ENCODE measurements at places on chromosomes 16 and 17. TPM values are rescaled to one million over a fixed set of nuclear protein-coding genes. Genes with fewer than 3 reads are reported as not detected.

GRCh38 chr16:88805340-88805715, 1.7 kb downstream of the CDT1 start:
- no peak for DNase-seq
- H3K27ac ChIP-seq, result no peak overlapping the region
- H3K36me3 ChIP-seq, result no peaks in the 10 kb centered on the region
- no peaks in the 10 kb centered on the region for H3K27me3 ChIP-seq
- peaks cover 15% of the 10 kb centered on the region for H3K4me1 ChIP-seq

DNA sequence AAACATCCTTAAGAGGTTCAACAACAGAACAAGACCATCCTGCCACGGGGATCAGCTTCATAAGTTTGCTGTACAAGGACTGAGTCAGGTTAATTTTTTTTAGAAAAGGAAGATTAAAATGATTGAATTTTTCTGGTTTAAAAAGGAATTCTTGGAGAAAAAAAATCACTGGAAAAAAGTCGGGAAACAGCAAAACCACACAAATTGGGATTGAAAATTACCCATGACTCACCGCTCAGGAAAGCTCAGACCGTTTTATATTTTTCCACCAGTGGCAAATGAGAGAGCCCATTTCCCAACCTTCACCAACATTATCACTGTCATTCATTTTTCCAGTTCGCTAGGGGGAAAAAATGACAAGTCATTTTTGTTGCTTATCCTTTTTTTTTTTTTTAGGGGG, 46.6 kb downstream of the MRM3 start:
- H3K27ac ChIP-seq, result no peak overlapping the region
- no peaks in the 10 kb centered on the region for H3K4me1 ChIP-seq
- H3K27me3 ChIP-seq, result no peaks in the 10 kb centered on the region
- no peak for DNase-seq
- no peak overlapping the region for H3K4me3 ChIP-seq

SOST gene
- total RNA-seq, result not detected

DNA sequence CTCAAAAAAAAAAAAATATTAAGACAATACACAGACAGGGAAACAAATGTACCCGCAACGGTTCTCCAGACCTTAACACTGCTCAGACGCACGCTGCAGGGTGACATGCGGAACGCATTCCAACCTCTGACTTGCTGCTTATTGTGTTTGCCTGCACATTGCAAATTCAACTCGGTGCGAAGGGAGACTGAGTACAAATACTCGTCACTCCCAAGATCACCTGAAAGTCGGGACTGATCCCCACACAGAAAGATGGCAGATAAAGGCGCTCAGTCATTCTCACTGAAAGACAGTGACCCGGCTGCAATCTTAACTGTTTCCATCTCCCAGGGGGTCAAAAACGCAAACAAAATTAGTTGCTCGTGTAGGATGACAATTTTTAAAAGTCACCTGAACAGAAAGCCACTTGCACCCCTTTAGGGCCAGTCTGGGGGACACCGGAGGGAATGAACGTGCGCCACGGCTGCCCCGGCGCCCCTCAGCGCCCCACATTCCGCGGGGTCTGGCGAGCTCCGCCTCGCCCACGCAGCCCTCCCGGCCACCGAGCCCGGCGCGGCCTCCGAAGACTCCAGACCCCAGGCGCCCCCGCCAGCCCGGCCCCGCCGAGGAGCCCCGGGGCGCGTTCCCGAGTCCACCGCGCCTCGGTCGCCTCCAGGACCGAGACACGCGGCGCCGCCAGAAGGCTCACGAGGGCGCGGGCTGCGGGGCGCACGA, 589 bp downstream of the CLCN7 start:
- H3K36me3 ChIP-seq, result no peaks in the 10 kb centered on the region
- H3K27me3 ChIP-seq, result no peaks in the 10 kb centered on the region
- peak overlapping the region; percentile 97 for H3K27ac ChIP-seq
- DNase-seq, result no peak

GPRC5C gene
- total RNA-seq, result 24.3 TPM

- H3K27ac ChIP-seq, result no peak overlapping the region
- H3K4me3 ChIP-seq, result no peak overlapping the region
Measured at GRCh38 chr17:17603895-17604225, 12.4 kb upstream of the PEMT start.

- peak overlapping the region; percentile 86 for H3K27ac ChIP-seq
- peak; percentile 73 for DNase-seq
- no peaks in the 10 kb centered on the region for H3K36me3 ChIP-seq
- H3K4me3 ChIP-seq, result peak overlapping the region; percentile 23
- H3K27me3 ChIP-seq, result no peaks in the 10 kb centered on the region
- H3K4me1 ChIP-seq, result peaks cover 13% of the 10 kb centered on the region
Measured at GRCh38 chr17:39001703-39002637, 34.8 kb upstream of the FBXO47 start.

GRCh38 chr17:19364699-19365498, 2.4 kb upstream of the B9D1 start:
- peaks cover 10% of the 10 kb centered on the region for H3K4me1 ChIP-seq
- H3K4me3 ChIP-seq, result no peak overlapping the region
- DNase-seq, result no peak
- H3K36me3 ChIP-seq, result no peaks in the 10 kb centered on the region

SUZ12 gene
- 17.9 TPM for total RNA-seq

DNA sequence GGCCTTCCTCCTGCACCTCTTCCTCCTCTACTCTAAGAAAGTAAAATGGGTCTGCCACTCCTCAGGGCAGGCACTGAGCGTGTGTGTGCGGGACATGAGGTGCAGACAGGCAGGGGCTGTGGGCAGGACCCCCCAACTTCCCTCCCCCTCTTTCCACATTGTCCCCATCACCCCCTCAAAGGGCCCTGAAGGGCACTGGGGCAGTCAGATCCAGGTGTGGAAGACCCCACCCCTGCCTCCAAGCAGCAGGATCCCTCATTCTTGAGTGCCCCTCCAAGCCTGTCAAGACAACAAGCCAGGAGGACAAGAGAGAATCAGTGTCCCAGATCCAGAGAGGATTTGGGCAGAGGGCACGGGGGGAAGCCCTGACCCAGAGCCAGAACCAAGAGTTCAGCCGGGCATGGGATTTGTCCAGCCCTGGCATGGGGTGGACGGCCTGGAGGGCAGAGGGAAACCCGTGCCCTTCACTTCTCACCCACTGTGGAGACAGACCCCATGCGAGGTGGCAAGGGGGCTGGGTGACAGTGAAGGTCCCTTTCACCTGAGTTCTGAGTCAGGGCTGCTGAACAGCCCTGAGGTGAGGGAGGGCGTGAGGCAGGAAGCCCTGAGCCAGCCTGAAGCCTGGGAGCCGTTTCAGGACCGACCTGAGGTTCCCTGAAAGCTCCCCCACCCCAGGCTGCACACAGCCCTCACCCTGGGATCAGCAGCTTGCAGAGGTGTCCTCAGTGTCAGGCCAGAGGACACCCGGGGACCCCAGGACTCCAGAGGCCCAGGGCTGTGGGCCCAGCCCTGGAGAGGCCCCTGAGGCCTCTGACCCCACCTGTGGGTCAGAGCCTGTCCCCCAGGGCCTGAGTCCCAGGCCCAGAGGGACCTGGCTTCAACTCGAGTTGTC, 45.8 kb downstream of the USP22 start:
- H3K4me1 ChIP-seq, result no peaks in the 10 kb centered on the region
- peak; percentile 39 for DNase-seq
- no peak overlapping the region for H3K4me3 ChIP-seq
- H3K36me3 ChIP-seq, result no peaks in the 10 kb centered on the region
- no peaks in the 10 kb centered on the region for H3K27me3 ChIP-seq
- H3K27ac ChIP-seq, result no peak overlapping the region

GRCh38 chr16:86355951-86356350, 154.4 kb upstream of the FOXF1 start:
- H3K27me3 ChIP-seq, result peaks cover 91% of the 10 kb centered on the region
- H3K27ac ChIP-seq, result no peak overlapping the region
- H3K4me3 ChIP-seq, result no peak overlapping the region
- H3K4me1 ChIP-seq, result no peaks in the 10 kb centered on the region
- H3K36me3 ChIP-seq, result no peaks in the 10 kb centered on the region

NUP93 gene
- total RNA-seq, result 29.4 TPM

BTBD17 gene
- total RNA-seq, result not detected

- H3K27me3 ChIP-seq, result no peaks in the 10 kb centered on the region
- no peak overlapping the region for H3K4me3 ChIP-seq
- H3K27ac ChIP-seq, result no peak overlapping the region
- no peaks in the 10 kb centered on the region for H3K4me1 ChIP-seq
- DNase-seq, result no peak
Measured at GRCh38 chr16:88550246-88550661, 19.9 kb upstream of the ZC3H18 start.

- no peak for DNase-seq
- H3K27ac ChIP-seq, result no peak overlapping the region
- no peaks in the 10 kb centered on the region for H3K4me1 ChIP-seq
- no peaks in the 10 kb centered on the region for H3K36me3 ChIP-seq
Measured at GRCh38 chr16:5323284-5324141, 225.9 kb upstream of the EEF2KMT start.

DNA sequence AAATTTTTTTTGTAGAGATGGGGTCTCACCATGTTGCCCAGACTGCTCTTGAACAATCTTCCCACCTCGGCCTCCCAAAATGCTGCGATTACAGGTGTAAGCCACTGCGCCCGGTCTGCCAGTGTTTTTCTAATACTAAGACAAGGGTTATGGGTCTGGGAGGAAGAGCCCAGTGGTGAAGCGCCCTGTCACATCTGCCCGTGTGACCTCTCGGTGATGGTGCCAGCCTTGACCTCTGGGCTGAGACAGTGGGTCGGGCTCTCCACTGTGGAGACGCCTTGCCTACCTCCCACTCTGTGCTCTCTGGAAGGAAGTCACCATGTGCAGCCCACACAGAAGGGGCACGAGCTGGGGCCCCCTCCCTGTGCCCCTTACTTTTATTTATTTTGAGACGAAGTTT, 5.1 kb upstream of the BAIAP2 start:
- peaks cover 5% of the 10 kb centered on the region for H3K4me1 ChIP-seq
- DNase-seq, result no peak
- no peaks in the 10 kb centered on the region for H3K36me3 ChIP-seq

TP53TG3F gene
- not detected for total RNA-seq

- no peaks in the 10 kb centered on the region for H3K36me3 ChIP-seq
- no peak for DNase-seq
- H3K4me1 ChIP-seq, result no peaks in the 10 kb centered on the region
- H3K27me3 ChIP-seq, result no peaks in the 10 kb centered on the region
Measured at GRCh38 chr16:23013484-23013883, 135.8 kb downstream of the USP31 start.

KRT32 gene
- total RNA-seq, result not detected

TPSD1 gene
- 1.6 TPM for total RNA-seq

- H3K36me3 ChIP-seq, result no peaks in the 10 kb centered on the region
- DNase-seq, result no peak
- H3K4me3 ChIP-seq, result no peak overlapping the region
Measured at GRCh38 chr16:76748461-76749348, 442.3 kb upstream of the MON1B start.

DNA sequence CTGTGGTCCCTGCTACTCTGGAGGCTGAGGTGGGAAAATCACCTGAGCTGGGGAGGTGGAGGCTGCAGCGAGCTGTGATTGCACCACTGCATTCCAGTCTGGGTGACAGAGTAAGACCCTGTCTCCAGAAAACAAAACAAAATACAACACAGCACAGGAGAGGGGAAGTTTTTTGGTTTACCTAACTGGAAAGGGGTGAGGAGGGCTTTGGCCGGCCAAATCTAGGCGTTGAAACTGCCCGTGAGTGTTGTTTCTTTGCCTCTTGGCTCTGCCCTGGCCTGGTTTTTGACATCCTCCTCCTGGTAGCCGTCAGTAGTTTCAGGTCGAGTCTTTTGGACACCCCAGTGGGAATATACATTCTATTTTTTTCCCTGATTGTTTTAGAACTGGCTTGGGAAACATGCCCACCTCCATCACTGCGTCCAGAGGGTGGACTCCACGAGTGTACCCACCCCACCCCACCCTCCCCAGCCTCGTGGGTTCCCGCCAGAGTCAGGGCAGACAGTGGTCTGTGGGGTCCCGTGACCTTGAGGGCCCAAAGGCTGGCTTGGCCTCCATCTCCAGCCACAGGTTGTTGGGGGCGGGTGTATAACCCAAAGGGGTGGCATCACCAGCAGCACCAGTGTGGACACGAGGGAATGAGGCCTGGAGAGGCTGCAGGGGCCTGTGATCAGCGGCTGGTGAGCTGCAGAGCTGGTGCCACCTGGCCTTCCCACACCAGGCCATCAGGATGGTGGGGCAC, 42.7 kb downstream of the NT5M start:
- H3K27me3 ChIP-seq, result no peaks in the 10 kb centered on the region
- no peaks in the 10 kb centered on the region for H3K36me3 ChIP-seq
- no peaks in the 10 kb centered on the region for H3K4me1 ChIP-seq
- H3K27ac ChIP-seq, result no peak overlapping the region
- peak; percentile 34 for DNase-seq

DNA sequence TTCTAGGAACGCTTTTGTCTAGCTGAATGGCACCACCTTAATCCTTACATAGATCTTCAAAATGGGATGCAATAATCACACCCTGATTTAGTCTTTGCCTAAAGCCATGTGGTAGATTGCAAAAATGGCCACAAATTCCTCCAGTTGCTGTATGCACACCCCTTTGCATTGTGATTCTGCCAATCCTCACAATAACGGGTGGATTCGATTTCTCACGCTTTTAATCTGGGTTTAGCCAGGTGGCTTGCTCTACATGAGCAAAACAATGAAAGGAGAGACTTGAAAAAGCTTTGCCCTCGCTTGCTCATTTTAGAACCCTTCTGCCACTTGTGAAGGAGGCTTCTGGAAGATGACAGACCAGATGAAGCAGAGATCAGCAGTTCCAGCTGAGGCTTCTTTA, 50.3 kb upstream of the B4GALNT2 start:
- H3K27me3 ChIP-seq, result no peaks in the 10 kb centered on the region
- DNase-seq, result no peak
- no peaks in the 10 kb centered on the region for H3K36me3 ChIP-seq
- no peak overlapping the region for H3K4me3 ChIP-seq

DNA sequence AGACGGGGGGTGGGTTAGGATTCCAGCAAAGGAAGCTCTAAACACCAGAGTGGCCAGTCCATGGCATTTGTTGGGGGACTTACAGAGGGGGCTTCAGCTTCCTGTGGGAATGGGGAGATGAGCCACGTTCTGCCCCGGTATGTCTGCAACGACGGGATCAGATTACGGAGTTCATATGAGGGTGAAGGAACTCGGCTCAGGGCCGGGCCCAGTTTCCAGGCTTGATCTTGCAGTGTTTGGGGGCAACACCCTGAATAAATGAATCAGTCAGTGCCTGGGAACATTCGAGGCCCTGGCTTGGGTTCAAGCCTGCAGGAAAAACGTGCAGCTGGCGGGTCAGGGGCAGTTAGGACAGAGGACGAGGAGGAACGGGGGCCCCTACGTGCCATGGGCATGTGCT, 54.0 kb downstream of the JPH3 start:
- no peak overlapping the region for H3K27ac ChIP-seq
- H3K36me3 ChIP-seq, result no peaks in the 10 kb centered on the region
- DNase-seq, result no peak

- DNase-seq, result no peak
- no peaks in the 10 kb centered on the region for H3K36me3 ChIP-seq
- H3K27me3 ChIP-seq, result no peaks in the 10 kb centered on the region
- H3K4me1 ChIP-seq, result no peaks in the 10 kb centered on the region
- H3K27ac ChIP-seq, result peak overlapping the region; percentile 90
Measured at GRCh38 chr17:42980766-42981397, 517 bp downstream of the RUNDC1 start.
